ENCODE measurements at places on chromosomes 2 and 18.

- DNase-seq, result peak; percentile 38
Measured at GRCh38 chr18:12606592-12607315, 51.2 kb downstream of the SPIRE1 start.

DNA sequence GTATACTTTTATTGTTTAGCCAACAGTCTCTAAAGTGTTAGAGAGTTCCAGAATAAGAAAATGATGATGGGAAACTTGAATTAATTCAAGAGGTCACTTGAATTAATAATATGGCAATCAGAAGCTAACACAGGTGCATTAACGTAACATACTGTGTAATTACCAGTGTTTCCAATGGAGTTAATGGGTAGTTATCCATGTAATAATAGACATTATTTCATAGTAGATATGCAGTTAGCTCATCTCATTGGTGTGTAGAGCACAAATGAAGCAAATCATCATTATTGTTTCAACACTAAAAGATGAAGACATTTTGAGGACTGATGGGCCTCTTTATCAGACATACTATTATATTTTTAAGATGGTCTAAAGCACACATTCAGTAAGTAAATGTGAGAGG lies 460.3 kb upstream of the HNRNPA3 start:
- no peak for DNase-seq

- DNase-seq, result no peak
Measured at GRCh38 chr2:193793914-193794313, 1599.2 kb upstream of the TMEFF2 start.

DNA sequence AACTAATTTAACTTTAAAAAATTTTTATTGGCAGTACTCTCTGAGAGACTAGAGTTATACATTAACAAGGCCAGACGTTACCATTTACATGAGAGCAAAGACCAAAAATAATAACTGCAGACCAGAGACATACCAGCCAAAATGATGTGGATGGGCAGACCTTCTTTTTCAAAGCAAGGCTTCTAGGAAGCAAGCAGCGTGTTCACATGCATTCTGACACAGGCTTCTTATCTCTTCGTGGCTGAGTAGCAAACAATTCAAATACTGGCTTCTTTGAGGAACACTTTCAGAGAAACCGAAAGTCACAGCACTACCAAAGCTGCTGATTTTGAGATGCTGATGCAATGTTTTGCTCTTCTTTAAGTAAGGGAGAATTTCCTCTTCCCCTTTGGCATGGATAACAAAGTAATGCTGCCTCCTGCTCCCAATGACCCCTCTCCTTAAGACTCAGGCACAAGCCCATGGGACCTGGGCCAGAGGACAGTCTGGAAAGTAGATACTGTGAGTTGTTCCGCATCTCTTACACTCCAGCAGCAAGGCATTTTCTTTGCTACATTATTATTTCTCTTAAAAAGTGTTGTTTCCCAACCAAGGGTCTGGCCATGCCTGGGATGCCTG lies 181.9 kb downstream of the MREG start:
- DNase-seq, result peak; percentile 71

DNA sequence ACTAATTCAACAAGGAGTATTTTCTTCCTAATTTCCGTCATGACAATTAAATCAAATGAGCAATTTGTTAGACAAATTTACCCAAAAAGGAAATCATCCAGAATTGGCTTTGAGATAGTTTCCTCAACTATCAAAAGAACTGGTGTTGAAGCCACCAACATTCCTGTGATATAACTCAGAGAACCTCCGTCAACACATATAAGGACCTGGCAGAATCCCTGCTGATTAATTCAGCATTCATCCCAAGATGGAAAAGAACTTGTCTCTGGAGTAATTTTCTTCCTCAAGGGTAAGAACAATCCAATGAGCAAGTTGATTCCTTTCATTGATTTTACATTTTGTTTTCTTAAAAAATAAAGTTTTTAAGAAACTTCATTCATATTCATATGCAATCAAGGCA lies 62.0 kb downstream of the MBD2 start:
- no peak for DNase-seq

GRCh38 chr2:209525834-209526281 lies 102.0 kb downstream of the MAP2 start:
- no peak for DNase-seq

DNA sequence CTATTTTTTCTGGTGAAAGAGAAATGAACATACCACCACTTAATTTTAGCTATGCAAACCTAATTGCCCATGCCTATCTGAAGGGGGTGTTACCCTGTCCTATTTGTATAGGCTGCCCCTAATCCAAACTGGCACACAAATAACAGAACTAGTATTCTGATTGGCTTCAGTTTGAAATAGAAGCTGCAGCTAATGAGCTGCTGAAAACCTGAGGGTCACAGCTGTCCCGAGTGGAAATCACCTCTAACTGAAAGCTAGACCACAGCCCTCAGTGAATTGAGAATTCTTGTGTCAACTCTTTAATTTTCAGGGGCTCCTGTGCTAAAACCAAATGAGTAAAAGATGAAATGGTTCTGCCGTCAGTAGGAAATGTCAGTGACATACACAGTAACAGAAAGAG lies 28.7 kb downstream of the CCDC141 start:
- no peak for DNase-seq

Measured in HepG2 (cell line).